Activated CD4-positive, alpha-beta T cell treated with anti-CD3 and anti-CD28 coated beads for 24 hours (primary cell): ENCODE measurements at places on chromosomes 2 and 18.

GRCh38 chr2:73269686-73270465, 14.4 kb downstream of the FBXO41 start:
- DNase-seq = no peak

DNA sequence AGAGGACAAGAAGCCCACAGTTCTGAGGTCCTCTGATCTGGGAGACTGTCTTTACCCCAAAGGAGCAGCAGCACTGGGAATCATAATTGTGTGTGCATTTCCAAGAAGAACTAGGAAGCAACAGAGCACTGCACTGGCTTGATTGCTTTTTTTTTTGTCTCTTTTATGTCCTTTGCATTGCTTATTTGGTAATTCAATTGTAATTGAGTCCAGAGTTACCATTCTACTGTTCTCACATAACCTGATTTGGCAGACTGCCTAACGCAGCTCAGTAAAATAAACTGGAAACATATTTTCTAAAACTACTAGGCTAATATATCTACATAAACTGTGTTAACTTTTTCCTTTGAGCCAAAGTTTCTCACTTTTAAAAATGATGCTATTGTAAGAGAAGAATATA, 190.3 kb upstream of the SLC8A1 start:
- no peak for DNase-seq

DNA sequence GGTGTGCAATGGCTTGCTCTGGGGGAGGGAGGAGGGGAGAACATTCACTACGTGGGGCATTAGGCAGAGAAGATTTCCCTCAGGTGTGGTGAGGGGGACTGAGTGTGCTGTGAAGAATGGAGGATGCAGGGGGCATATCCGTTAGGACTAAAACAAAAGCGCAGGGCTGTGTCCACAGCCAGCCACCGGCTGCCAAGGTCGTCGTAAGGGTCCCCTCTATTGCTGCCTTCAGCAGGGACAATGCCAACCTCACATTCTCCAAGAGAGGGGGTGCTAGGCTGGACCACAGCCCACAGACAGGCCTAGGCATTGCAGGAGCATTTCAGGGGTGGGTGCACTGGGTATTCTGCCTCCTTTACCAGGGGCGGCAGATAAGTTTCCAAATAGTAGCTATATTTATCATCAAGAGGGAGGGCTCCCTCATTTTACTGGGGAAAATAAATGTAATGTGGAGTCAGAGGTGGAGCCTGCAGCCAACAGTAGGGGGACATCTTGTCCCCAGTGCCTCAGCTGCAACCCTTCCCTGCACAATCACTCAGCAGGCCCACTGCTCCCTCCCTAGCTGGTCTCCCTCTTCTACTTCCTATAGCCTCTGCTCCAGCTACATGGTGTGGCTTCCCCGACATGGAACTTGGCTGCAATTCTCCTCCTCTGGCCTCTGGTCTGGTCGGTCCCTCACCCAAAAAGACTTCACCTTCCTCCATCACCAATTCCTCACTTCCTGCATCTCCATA, 74.9 kb upstream of the OTOF start:
- no peak for DNase-seq

DNA sequence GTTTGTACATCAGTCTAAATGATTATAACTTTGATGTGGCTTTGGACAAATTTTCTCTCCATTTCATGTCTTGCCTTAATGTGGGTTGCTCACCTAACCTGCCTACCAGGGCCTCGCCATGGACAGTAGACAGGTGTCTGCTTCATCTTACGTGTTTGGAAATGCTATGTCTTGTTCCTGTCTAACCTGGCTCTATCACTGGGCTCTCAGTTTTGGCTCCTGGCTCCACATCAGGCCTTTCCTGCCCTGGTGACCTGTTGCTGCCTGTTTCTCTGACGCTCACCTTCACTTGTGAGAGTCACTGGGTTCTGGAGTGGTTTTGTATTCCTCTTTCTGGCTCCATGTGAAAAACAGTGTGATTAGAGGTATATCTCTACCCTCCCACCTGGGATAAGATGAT, 65.9 kb downstream of the PHLPP1 start:
- no peak for DNase-seq

- no peak for DNase-seq
Observed at GRCh38 chr2:218746470-218746795, 35.5 kb upstream of the CYP27A1 start.

GRCh38 chr2:200373973-200374416, 67.5 kb downstream of the SPATS2L start:
- no peak for DNase-seq

DNA sequence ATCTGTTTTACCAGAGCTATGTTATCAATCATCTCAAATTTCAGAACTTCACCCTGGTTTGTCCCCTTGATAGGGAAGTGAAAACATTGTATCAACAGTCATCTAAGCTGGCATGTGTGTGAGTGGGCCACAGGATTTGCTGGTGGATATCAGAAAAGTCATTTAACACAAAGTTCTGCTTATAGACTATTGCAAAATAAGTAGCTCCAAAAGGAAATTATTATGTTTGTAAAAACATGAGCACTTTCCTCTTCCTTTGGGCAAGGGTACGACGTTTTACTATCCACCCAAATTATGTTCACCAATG, 20.7 kb upstream of the COPS8 start:
- no peak for DNase-seq

DNA sequence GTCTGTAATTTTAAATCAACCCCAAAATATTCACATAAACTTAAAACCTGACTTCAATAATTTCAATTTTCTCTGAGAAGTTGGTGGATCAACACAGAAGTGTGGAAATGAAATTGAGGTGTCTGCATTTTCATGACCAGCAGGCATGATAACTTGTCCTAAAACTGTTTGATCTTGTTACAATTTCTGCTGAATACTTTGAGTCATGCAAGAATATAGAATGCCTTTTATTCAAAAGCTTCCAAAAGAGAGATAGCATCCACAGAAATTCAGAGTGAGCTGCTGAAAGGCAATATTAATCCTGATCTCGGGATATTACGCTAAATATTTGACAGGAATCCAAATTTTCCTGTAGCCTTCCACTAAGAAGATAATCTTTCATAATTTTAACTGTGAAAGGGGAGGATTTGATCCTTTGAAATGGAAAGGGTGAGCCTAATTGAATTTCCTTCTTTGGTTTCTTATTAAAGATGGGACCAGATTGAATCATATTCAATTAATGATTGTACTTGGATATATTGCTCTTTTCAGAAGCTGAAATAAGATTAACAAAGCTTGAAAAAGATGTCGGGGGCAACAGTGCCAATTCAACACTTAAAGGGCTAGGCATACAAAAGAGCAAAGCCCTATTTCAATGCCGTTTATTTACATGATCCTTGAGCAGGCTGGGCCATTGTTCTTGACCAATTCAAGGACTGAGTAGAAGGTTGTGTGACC, 129.3 kb downstream of the NCKAP5 start:
- DNase-seq = no peak

DNA sequence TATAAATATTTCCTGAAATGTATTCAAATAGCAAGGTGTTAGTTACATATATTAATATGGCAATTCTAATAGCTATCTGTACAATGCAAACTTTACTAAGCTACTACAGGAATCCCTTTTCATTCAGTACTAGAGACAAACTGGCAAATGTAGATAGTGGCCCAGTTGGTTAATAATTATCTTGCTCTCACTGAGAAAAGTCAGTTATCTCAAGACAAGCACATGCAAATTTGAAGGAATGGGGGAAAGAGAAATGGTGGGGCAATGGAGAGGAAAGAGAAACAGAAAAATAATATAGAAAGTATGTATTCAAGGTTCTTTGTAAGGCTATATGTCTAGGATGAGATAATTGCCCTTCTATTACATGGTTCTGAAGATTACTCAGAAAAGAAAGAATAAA, 280.0 kb downstream of the FIGN start:
- DNase-seq = no peak
